ENCODE measurements at places on chromosomes 16 and 17.

DNA sequence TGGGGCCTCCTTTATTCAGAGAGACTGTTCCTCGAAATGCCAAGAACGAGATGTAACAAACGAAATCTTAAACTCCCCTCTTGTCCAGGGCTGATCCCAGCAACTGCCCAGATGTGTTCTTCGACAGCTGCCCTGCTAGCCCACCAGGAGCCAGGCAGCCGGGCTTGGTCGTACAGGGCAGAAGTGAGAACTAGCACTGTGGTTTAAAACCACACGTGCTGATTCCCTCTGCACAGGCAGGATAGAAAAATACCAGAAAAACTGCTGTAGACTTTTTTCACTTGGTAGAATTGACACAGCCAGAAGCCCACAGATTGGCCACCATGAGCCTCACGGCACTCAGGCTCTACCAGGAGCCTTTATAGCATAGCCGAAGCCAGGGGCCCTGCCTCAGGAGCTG, 33.1 kb downstream of the PLD6 start:
- DNase-seq: no peak

DNA sequence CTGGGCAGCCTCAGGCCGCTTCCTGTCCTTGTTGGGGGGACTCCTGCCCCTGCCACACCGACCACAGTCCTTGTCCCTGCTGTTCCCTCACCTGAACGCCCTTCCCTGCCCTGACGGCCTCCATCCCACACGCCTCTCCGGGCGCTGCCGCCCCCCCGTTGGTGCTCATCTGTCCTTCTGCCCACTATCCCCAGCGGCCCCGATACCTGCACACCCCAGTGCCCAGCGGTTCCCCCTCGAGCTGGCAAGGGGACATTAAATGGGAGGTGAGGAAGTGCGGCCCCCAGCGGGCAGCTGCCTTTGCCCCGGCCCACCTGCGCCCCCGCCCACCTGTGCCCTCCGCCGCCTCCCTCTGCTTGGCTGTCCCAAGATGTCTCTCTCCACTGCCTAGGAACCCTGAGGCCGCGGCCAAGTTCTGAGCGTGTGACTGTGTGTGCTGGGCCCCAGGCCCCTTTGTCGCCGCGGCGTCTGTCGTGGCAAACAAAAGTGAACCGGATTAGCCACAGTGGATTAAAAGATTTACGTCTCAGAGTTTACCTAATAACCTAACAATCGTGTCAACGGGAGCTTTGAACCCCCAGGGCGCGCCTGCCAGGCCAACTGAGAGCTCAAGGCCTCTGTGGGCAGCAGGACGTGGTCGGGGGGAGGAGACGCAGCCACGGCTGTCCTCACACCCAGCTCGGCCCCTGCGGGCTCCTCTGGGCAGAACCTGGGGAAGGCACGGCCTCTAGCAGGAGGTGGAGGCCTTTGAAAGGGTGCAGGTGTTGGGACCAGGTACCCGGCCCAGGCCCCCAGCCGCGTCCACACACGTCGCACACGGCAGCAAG, 7.6 kb upstream of the AXIN1 start:
- no peak for DNase-seq

GRCh38 chr17:57442914-57443571, 186.7 kb downstream of the MSI2 start:
- no peak for DNase-seq

GRCh38 chr16:8867932-8868415, 832 bp downstream of the CARHSP1 start:
- no peak for DNase-seq

DNA sequence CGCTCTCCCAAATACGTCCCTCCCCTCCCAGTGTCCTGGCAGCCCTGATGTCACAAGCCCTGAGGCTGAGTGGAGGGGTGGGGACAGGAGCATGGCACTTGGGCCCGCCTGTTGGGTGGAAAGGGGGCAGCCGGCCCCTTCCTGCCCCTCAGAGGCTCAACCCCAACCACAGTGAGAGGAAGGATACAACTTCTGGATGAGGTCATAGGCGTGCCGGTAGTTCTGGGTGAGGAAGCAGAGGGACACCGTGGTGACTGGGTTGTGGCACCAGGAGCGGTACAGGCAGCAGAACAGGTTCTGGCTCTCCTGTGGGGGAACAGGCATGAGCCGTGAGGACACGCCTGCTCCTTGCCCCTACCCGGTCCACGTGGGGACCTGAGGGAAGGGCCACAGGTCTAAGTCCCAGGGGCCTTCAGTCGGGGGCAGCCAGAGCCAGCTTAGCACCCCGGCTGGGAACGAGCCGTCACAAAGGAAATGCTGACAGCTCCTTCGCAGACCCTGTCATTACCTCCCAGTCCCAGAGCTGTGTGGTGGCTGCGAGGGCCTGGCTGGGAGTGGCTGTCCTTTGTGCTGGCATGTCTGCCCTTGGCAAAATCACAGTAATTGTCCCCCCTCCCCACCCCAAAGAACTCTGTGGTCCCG, 11.2 kb upstream of the MTSS2 start:
- no peak for DNase-seq

- DNase-seq: no peak
These were observed 538 bp upstream of the HEATR3 start for GRCh38 chr16:50065241-50065623.

- DNase-seq: no peak
These were observed 28.5 kb downstream of the SMIM36 start for GRCh38 chr17:55482591-55483389.

DNA sequence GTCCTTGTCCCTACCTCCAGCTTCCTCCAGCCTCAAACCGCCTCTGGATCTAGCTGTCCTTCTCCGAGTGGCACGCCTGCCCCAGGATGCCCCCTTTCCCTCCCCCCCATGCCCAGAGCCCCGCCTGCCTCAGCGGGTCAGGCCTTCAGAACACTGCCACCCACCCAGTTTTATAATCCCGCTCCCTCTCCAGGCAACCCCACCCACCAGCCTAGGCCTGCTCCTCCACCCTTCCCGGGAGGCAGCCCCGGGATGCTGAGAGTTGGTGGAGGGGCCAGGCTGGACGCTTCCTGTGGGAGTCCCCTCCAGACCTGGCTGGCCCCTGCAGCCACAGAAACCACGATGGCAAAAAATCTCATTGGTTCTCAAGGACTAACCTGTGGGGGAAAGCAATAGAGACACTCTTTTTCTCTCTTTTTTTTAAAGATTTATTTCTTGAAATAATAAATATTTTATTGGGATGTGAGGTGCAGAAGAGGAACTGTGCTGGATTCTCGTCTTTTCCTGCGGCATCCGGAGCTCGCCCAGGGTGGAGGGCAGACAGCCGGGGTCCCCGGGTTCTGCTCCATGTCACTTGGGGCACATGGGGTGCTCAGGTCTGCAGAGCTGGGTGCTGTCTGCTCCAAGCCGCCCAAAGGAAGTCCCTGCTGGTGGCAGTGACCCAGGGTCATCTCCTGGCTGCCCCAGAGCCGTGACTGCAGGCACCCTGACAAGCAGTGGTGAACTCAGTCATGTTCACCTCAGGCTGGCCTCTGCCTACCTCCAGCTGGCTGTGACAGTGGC, 81.9 kb downstream of the MGAT5B start:
- DNase-seq: no peak

DNA sequence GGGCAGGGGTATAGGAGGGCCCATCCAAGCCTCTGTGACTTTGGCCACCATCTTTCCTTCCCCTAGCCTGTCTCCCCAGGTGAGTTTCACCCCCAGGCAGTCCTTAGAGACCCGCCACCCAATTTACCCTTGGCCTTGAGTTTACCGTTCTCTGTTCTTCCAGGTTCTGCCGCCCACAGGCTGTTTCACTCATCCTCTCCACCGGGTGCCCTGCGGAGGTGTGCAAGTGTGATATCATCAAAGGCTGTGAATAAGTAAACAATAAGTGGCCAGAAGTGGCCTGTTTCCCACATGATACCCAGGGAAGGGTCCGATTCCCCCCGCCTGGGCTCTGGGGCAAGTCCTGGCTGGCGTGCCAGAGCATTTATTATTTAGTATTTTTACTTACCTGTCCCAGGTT, 15.1 kb upstream of the TLCD3B start:
- DNase-seq: no peak

- peak; percentile 34 for DNase-seq
These were observed 171.4 kb upstream of the DYNLRB2 start for GRCh38 chr16:80369138-80369958.

DNA sequence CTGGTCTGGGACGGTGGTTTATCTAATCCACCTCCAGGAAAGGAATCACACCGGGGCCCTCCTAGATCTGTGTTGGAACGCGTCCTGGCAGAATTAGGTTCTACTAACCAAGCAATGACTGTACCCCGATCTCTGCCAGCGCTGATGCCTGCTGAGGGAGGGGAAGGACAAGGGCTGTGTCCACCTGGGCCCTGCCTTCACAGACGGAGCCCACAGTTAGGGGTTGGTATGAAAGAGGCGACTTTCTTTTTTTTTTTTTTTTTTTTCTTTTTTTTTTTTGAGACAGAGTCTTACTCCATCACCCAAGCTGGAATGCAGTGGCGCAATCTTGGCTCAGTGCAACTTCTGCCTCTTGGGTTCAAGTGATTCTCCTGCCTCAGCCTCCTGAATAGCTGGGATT, 9.9 kb upstream of the KRT19 start:
- no peak for DNase-seq

DNA sequence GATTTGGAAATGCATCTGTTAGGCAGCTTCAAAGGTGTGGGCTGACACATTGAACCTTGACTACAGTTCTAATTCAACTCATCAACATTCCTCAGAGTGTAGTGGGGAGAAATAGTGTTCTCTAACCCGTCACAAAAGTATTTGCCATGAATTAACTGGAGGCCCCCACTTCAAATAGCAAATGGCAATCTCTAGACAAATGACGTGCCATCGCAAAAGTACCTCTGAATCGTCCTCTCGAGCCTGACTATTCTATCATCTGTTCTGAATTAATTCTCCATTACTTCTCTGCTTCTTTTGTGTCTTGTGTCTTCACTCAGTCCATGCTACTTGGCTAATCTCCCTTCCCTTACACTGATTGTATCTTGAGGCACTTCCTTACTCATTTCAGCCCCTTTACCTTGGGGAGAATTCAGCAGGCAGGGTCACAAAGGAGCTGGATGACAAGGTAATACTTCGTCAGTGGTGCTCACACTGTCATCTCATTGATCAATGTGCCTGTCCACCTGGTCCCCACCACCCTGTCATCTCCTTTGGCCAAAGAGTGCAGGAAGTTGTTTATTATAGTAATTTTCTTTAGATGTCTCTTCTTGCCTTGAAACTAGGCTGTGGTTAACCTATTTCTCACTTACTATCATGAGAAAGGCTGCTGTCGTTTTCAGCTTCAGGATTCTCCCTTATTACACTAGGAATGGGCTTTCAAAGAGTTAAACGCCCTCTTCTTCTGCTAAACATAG, 108.4 kb downstream of the SYCE1L start:
- no peak for DNase-seq

- DNase-seq: no peak
These were observed 67.5 kb upstream of the GCSH start for GRCh38 chr16:81163671-81164070.

DNA sequence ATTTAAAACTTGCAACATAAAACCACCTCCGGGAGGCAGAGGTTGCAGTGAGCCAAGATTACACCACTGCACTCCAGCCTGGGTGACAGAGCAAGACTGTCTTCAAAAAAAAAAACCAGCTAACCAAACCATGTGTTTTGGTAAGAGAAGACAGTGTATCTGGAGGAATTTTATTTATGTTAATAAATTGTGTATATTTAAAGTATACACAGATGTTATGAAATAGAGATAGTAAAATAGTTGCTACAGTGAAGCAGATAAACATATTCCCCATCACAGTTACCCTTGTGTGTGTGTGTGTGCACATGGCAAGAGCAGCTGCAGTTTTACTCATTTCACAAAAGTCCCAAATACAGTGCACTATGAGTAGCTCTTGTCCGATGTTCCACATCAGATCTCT, 54.8 kb upstream of the CRISPLD2 start:
- DNase-seq: no peak

DNA sequence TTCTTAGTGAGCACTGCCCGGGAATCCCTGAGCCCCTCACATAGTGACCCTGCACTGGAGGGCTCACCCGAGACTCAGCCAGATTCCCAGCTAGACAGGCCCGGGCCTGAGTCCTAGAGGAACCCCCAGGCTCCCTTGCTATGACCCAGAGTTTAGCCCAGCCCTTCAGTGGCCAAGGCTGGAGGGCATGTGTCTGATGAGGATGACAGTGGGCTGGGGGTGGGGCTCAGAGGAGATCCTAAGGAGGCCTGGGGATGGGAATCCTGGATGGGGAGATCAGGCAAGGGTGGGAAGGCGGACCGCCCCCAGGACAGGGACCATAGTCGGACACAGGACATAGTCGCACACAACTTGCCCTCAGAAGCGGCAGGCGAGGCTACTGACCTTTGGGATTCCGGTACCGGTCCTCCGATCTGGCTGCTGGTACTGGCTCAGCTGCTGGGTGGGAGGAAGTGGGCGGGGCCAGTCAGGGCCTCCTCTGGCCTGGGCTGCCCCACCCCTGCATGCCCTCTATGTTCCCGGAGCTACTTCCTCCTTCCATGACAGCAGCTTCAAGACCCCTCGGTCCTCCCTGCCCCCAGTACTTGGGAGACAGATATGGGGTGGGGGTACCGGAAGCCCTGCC, 1.1 kb downstream of the CD79B start:
- no peak for DNase-seq

- DNase-seq: no peak
These were observed 44.1 kb downstream of the COG7 start for GRCh38 chr16:23408823-23409298.

DNA sequence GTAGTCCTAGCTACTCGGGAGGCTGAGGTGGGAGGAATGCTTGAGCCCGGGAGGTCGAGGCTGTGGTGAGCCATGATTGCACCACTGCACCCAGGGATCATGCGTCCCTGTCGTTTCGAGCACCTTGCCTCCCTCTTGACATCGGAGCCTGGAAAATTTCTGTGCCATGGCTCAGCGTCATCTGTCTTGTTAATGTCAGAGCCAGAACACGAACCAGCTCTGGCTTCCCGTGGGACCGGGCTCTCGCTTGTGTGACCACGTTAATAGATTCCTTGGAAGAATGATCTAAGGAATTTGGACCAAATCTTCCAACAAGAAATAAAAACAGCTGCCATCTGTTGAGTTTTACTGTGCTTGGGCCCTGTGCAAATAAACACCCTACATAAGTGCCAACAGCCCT, 117.7 kb downstream of the ABCC1 start:
- DNase-seq: no peak

- DNase-seq: no peak
These were observed 87.5 kb upstream of the GPRC5B start for GRCh38 chr16:19972111-19972510.

GRCh38 chr16:89670496-89671431, 13.1 kb downstream of the SPATA33 start:
- DNase-seq: no peak

DNA sequence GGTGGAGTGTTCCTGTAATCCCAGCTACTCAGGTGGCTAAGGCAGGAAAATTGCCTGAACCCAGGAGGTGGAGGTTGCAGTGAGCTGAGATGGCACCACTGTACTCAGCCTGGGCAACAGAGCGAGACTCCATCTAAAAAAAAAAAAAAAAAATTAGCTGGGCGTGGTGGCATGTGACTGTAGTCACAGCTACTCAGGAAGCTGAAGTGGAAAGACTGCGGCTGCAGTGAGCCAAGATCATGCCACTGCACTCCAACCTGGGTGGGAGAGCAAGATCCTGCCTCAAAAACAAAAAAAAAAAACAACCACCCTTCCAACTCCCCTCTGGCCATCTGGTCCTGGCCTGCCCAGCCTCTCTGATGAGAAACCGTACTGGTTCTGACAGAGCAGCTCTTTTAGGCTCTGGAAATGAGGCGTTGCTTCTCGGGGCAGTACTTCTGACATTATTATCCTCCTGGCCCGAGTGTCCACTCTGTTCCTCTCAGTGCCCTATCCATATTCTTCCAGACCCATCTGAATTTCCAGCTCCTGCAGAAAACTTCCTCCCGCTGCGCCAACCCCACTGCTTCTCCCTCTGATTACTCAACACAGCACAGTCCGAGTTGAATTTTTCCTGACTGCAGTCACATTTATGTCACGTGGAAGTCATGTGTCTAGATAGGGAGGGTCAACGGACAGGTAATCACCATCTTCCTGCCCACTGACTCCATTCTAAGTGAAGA, 13.3 kb downstream of the GGA2 start:
- DNase-seq: no peak
